ENCODE measurements at places on chromosomes 12 and 14.

GRCh38 chr12:102497743-102498142 lies 17.4 kb upstream of the IGF1 start:
- no peak for DNase-seq

- DNase-seq, result no peak
These were observed 465.5 kb upstream of the ATP2B1 start for GRCh38 chr12:90174198-90174510.

DNA sequence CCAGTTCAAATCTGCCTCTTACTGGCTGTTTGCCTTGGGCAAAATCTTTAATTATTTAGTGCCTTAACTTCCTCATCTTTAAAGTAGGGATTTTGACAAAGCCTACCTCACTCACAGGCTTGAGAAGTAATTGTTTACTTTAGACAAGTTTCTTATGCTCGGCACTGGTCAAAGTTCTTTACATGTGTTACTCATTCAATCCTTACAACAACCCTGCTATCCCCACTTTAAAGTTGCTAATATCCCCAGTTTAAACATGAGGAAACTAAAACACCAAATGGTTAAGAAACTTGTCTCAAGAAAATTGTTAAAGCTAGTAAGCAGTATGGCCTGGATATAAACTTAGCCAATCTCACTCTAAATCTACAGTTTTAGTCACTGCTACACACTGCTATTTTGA lies 204.0 kb upstream of the AVPR1A start:
- DNase-seq, result no peak

GRCh38 chr14:96648506-96649326 lies 146.5 kb downstream of the PAPOLA start:
- DNase-seq, result no peak

DNA sequence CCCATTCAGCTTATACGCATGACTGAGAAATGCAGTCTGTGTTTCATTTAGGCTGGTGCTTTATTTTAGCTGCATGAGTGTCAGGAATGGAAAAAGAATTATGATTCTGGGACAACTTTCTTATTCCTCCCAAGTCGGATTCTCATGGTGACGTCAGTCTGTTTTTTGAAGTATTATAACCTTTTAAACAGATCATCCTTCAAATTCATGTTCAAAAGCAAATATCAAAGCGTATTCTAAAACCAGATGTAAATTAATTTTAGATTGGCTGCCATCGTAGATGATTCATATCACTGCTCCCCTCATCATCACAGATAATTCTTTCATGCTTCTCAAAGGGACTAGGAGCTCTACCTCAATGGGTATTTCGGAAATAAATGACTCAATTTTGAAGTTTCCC lies 15.0 kb downstream of the FNTB start:
- DNase-seq, result peak; percentile 56
